ENCODE measurements at places on chromosomes 12 and 14.

- DNase-seq, result no peak
Measured at GRCh38 chr12:30976206-30976605, 49.7 kb downstream of the TSPAN11 start.

- DNase-seq, result no peak
Measured at GRCh38 chr12:27975222-27976136, 2.9 kb upstream of the PTHLH start.

- DNase-seq, result no peak
Measured at GRCh38 chr12:132653567-132654290, 33.4 kb downstream of the POLE start.

- DNase-seq, result no peak
Measured at GRCh38 chr12:24118668-24119067, 169.2 kb upstream of the SOX5 start.

DNA sequence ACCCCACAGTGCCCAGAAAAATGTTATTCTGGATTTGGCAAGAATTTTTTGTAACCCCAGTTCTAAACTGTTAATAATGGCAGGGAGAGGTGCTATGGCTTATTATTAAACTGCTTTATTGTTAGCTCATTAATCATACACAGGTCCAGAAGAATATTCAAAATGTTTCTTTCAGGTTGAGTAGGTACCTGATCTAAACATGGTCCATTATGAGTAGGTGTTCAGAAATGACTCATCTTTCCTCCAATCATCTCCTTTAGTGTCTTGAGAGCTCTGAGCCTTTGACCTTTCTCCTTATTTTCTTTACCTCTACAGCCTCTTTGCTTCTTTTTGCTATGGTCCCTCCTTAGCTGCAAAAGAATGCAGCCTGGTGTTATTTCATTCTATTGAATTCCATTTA, 211.0 kb upstream of the GARIN6 start:
- no peak for DNase-seq

DNA sequence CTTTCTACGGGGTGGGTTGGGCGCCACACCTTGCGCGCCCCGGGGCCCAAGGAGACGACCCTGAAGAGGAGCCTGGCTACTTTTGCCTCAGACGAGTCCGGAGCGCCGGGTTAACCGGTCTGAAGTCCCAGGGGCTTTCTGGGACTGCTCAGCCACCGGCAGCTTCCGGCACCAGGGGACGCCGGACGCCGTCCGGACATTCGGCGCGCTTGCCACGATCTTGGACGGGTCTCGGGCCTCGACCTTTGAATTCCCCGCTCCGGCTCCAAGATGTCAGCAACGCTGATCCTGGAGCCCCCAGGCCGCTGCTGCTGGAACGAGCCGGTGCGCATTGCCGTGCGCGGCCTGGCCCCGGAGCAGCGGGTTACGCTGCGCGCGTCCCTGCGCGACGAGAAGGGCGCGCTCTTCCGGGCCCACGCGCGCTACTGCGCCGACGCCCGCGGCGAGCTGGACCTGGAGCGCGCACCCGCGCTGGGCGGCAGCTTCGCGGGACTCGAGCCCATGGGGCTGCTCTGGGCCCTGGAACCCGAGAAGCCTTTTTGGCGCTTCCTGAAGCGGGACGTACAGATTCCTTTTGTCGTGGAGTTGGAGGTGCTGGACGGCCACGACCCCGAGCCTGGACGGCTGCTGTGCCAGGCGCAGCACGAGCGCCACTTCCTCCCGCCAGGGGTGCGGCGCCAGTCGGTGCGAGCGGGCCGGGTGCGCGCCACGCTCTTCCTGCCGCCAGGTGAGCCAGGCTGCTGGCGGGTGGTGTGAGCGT, at the start of gene ACOT4:
TSS of gene ACOT4 (plus strand) at position 184 of the 760 bp plus-strand sequence. CDS start at position 271, 87 bp downstream.
- DNase-seq, result no peak

DNA sequence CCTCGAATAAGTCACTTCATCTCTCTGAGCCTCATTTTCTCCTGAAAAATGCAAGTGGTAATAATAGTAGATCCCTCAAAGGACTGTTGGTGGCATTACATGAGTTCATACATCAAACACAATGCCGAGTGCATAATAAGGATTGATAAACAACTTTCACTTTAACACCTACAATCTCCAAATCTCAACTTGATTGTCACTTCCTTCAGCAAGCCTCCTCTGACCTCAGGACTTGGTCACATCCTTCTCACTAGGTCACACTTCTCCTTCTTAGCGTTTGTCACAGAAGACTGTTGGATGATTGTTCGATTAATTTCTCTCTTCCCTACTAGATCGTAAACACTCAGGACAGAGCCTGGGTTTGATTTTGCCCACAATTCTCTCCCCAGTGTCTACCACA, 7.9 kb upstream of the PRKAB1 start:
- DNase-seq, result no peak

- no peak for DNase-seq
Measured at GRCh38 chr12:21456291-21456780, 18.9 kb downstream of the PYROXD1 start.

GRCh38 chr14:67571991-67572323, 28.1 kb downstream of the PIGH start:
- no peak for DNase-seq

- no peak for DNase-seq
Measured at GRCh38 chr12:87302126-87302745, 727.0 kb downstream of the C12orf50 start.

DNA sequence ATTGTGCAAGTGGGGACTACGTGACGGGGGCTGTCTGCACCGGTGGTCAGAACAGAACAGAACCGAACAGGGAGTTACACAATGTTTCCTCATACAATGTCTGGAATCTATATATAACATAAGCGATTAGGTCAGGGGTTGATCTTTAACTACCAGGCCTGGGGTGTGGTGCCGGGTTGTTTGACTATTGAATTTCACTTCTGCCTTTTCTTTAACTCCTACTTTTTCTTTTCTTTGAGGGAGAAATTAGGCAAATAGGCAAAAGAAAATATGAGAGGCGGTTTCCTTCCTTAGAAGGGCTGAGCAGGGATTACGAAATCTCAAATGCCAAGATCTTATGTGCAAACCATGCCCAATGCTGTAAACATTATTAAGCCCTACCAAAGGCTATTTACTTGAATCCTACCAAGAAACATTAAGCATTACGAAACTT, 140.3 kb downstream of the SLC38A6 start:
- no peak for DNase-seq

DNA sequence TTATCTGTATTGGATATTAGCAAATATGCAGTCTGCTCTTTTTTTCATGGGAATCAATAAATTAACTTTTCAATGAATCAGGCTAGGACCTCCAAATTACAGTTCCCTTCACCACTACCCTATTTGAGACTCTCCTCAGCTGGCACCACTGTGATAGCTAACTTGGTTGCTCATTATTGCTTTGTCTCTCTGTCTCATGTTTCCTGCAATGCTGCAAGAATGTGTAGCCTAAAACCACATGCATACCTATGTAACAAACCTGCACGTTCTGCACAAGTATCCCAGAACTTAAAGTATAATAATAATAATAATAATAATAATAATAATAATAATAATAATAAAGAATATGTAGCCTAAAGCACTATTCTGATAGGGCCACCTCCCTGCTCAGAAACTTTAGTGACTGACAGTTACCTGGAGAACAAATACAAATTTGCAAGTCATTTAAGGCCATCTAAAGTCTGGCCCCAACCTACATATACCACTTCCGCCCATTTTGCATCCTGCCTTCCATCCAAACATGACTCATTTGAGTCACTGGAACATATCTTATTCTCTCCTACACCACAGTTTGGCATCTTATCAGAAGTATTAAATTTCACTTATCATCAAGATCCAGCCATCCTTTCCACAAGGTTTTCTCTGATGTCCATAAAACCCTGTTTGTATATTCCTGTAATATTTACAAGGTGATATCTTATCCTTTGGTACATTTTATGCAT, 215.1 kb downstream of the LRRK2 start:
- no peak for DNase-seq

DNA sequence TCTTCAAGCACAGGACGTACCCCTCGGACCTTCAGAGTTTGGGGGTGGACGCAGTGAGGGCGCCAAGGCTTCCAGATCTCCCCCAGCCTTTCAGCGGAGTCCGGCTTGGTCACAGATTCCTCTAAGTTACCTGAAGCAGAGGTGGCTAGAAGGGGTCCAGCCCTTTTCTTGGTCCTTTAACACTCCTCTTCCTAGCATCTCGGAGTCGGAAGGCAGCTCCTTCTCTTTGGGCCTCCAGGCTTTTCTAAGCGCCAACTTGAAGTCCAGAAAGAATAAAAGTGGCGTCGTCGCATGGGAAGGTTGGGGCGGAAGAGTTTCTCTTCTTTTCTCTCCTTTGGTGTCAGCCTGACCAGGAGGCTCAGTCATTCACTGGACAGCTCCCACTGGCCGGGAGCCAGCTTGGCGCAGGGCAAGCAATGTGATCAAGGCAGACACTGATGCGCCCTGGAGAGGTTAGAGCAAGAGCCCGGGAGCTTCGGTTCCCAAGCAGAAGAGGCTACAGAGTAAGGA, 9.6 kb downstream of the OR6S1 start:
- no peak for DNase-seq

- no peak for DNase-seq
Measured at GRCh38 chr14:81031488-81031887, 76.1 kb downstream of the TSHR start.

DNA sequence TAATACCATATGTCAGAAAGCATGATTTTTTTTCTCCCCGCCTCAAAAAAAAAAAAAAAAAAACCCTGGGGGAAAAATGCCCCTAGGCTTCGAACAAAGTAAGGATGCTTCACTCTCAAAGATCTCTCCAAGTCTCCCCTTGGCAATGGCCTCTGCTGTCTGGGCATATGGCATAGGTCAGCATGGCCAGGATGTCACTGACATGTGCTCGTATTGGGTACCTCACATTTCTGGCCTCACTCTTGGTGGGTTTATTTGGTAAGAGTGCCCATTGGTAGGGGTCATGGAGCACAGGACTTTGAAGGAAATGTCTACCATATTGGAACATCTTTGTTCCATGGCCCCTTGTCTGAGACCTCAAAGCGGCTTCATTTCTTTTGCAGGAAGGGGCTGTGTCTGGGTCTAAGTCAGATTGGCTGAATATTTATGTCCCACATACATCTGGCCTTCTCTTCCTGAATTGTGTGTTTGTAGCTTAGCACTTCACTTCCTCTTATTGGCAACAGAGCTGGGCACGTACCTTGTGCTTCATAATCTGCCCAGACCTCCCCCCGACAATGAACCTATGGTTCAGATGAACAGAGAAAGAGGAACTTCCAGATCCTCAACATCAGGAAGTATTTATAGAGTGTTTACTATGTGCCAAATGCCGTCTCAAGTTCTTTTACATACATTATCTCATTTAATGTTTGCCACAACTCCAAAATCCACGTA, 36.3 kb upstream of the OAS1 start:
- no peak for DNase-seq
